Stimulated activated CD8-positive, alpha-beta memory T cell treated with anti-CD3 and anti-CD28 coated beads, Interleukin-4, amount 100 ng/mL, for 24 hours (primary cell): ENCODE measurements at places on chromosomes 5 and 9.

GRCh38 chr9:1384816-1385215, 334.7 kb downstream of the DMRT2 start:
- DNase-seq = no peak

DNA sequence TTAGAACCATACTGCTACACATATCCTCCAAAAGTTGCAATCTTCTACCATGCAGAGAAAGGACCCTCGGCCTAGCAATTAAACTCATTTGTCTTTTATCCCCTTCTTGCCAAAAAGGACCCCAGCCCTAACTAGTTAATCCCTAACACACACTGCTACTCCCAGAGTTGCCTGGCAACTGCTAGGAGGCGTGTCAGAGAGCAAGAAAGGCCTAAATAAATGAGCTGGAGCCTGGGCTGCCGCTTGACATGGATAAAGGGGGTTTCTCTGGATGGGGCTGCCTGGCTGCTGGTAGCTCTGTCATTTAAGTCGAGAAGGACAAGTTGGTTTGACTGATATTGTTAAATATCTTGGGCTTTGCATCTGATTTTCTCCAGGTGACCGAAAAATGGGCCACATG, 194.8 kb downstream of the CRB2 start:
- DNase-seq = no peak

GRCh38 chr9:118701985-118702384, 667.2 kb downstream of the BRINP1 start:
- DNase-seq = no peak

- DNase-seq = no peak
These were observed 141.3 kb downstream of the SCAMP1 start for GRCh38 chr5:78501411-78502352.

DNA sequence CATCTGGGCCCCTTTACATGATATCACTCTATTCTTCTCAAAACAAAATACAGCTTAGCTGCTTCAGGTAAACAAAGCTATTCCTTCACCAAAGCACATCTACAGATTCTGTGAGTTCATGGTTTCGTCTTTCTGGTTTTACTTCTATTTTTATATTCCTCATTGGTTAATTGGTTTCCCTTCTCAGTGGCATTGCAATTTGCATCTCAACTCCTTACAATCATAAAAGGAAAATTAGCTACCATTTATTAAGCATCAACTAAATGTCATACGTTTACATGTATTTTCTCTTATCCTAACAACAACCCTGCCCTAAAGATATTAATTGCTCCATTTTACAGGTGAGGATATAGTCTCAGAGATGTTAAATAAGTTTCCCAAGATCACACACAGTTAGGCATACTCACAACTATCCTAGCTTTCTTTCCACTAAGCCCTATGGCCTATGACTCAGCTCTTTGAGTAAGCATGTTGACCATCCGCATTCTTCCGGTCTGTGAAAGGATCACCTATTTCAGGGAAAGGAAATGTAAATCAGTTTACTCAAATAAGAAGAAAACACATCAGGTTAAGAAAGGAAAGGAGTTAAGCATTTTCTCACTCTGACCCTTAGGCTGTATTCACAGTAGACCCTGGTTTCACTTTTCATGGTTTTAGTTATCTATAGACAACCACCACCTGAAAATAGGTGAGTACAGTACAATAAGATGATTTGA, 146.1 kb downstream of the CAAP1 start:
- DNase-seq = no peak

- DNase-seq = no peak
These were observed 7.0 kb downstream of the DIPK1B start for GRCh38 chr9:136719195-136719880.

DNA sequence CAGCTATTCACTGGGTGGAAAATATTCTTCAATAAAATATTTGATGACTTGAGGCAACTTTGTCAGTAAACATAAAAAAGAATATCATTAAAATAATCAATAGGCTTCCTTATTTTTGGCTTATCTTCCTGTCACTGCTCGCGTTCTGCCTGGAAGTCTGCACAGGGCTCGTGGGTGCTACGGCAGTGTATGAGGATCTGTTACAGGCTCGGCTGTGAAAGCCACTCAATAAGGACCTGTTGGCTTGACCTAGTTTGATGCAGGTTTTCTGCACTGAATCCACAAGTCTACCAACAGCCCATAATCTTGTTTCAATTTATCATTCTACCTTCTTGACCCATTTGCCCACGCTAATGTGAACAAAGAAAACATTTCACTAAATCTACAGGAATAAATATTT, 97.2 kb downstream of the PDZD2 start:
- DNase-seq = no peak

GRCh38 chr5:110807169-110807568, 68.4 kb downstream of the SLC25A46 start:
- no peak for DNase-seq

DNA sequence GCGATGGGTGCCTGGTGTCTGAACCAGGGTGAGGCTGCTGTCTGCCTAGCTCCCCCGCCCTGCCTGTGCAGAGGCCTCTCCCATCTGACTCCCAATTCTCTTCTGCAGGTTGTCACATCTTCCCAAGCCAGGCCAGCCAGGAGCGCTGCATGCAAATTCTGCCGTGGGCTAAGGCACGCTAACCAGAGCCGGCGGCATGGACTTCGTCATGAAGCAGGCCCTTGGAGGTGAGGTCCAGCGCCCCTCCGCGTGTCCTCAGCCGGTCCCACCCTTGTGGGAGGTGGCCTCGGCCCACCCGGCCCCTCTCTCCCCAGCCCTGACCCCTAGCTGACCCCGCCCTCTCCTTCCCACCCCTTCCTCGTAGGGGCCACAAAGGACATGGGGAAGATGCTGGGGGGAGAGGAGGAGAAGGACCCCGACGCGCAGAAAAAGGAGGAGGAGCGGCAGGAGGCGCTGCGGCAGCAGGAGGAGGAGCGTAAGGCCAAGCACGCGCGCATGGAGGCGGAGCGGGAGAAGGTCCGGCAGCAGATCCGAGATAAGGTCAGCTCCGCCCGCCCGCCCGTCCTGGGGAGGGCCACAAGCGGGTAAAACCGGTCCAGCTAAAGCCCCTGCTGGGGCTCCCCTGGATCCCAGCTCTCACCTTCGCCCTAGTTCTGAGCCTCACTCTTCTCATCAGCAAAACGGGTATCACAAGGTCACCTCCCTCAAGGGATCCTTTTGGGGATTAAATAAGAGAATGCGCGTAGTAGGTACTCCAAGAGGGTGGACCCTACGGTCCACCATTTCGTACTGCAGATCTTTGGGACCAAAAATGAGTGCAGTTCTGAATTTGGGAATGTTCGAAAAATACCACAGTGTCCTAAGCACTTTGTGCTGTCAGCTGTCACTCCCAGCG, 7.4 kb downstream of the CPLX2 start:
- no peak for DNase-seq

DNA sequence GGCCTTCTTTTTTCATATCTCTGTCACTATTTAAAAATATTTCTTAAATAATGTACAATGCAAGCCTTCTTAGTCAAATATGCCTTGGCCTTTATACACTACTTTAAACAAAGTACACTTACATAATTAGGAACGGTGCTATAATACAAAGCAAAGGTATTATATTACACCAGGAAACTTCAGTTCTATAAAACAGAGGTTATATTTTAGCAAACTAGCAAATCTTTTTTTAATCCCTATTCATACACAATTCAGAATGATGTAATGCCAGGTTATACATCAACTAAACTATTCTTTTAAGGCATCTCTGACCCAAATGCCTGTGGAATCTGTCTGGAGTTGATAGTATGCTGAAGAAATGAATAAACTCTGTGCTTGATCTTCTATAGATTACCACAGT, 10.7 kb upstream of the LURAP1L start:
- DNase-seq = no peak

GRCh38 chr5:83837265-83837907, 116.7 kb upstream of the HAPLN1 start:
- no peak for DNase-seq

DNA sequence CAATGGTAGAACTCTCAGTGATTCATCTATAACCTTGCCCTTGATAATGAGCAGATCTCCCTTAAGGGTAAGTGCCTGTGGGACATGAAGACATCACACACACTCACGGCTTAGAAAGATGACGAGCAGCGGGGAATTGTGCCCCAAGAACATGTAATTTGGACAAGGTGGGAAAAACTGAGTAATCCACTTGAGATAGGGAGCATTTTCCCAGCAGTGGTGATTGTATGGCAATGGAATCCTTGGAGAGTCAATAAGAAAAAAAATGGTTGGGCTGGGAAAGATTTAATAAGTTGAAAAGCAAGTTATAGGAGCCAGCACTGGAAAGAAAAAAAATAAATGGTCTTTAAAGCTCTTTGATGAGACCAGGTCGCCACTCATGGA, 193.1 kb downstream of the GLIS3 start:
- no peak for DNase-seq

- DNase-seq = no peak
These were observed 160.5 kb downstream of the UNC13B start for GRCh38 chr9:35322075-35322885.

- DNase-seq = no peak
These were observed 141.1 kb downstream of the GCNT1 start for GRCh38 chr9:76600007-76600615.

DNA sequence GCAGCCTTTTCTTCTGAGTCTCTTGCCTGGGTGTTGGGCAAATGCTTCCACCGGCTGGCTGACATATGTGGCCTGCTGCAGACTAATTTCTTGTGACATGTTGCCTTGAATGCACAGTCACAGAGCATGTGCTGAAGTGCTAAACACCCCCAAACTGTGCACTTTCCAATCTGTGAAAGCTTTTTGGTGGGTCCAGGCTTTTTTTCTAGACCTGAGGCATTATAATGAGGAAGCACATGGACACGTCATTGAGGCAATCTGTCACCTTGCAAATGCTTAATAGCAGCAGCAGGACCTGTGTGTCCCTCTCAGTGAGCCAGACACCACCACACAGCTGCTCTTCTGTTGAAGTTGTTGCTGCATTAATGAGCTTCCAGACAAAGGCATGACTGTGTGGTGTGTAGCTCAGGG, 274.7 kb downstream of the ELAVL2 start:
- DNase-seq = no peak

DNA sequence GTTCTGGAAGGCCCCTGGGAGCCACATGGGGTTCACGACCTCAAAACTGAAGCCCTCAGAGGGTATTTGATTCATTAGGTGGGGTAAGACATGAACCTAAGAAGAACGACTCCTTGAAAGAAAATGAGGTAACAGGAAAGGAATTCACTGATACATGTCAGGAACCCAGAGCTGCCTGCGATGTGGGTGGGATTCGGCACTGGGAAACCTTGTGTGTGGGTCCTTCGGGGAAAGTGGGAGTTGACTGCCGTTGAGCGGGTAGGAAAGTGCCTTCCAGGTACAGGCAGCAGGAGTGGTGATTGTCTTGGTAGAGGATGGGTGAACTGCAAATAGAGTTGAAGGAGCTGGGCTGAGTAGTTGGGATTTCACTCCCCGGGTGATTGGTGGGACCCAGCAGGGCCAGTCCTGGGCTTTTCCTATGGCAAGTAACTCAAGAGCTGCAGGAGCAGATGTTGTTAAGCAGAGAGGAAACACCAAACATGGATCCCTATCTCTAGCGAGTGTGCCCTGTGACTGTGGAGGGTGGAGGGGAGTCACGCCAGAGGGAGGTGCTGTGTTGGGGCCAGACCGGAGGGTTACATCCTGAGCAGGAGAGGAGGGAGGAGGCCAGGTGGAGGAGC, 30.8 kb downstream of the ANKRD33B start:
- no peak for DNase-seq

GRCh38 chr5:115186794-115187193, 17.1 kb upstream of the TRIM36 start:
- DNase-seq = no peak

GRCh38 chr5:145341842-145342241, 493.3 kb downstream of the PRELID2 start:
- no peak for DNase-seq

- DNase-seq = no peak
These were observed 91.7 kb downstream of the CD180 start for GRCh38 chr5:67104859-67105258.

DNA sequence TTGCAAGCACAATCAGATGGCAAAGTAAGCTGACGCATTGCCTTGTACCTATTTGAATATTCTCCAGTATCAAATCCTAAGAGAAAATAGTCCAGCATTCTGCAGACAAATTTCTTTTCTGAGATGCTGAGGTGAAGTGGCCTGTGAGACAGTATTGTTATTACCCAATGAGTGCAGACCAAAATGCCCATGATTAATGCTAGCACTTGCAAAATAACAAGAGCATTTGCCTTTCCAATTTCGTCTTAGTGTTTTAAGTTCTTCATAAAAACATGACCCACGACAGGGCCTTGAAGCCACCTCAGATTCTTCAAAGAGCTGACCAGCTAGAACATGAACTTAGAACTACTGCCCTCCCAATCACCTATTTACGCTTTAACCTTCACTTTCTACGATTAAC, 2.6 kb upstream of the IQGAP2 start:
- no peak for DNase-seq

DNA sequence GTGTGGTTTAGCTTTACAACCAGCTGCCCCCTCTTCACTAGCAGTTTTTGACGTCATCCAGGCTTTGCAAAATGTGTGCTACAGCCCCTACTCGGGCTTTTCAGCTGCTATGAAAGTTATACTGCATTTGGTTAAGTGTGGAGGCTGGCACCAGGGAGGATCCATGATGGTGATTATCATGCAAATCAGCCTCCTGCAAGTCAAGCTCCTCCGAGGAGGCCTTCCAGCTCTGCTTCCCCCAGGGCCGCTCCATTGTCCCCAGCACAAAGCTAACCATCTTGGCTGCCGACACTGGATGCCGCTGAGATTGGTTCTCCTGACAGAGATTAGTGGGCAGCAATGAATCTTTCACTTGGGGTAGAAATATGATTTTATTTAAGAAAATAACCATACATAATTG, 159.6 kb downstream of the NR2F1-AS1 start:
- no peak for DNase-seq

DNA sequence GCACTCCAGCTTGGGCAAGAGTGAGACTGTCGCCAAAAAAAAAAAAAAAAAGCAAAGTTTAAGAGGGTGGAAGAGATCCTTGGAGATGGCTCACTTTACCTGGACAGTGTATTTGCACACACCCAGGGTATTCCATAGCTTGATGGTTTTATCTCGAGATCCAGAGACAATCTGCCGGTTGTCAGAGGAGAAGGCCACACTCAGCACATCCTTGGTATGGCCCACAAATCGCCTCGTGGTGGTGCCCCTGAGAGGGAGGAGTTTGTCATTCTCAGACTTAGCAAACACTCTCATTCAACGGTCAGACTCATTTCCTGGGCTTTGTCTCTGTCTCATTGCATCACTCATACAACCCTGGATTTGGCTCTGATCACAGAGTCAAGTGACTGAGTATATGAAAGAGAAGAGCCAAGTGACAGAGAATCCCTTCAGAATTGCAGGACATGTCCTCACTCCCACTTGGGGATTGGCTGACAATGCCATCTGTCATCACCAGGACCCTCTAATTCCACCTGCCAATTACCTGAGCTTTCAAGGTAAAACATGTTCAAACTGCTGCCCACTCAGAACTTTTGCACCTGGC, 2.2 kb downstream of the RACK1 start:
- DNase-seq = no peak

GRCh38 chr5:133128066-133128465, 76.3 kb downstream of the HSPA4 start:
- DNase-seq = no peak

- peak; percentile 37 for DNase-seq
These were observed 480 bp downstream of the LMNB1 start for GRCh38 chr5:126777257-126777974.

GRCh38 chr5:96008487-96008886, 46.8 kb upstream of the ELL2 start:
- no peak for DNase-seq

- DNase-seq = no peak
These were observed 47.1 kb upstream of the ZNF354A start for GRCh38 chr5:178777520-178777919.
